Stimulated activated CD4-positive, alpha-beta T cell treated with anti-CD3 and anti-CD28 coated beads, Interleukin-1b, Interleukin-23, amount 100 ng/mL, for 1 hour (primary cell): ENCODE measurements at places on chromosomes 1 and 21.
A peak's percentile ranks its signal among the peaks of the same experiment; 100 is the strongest.

GRCh38 chr1:167104256-167104633 is 10.4 kb downstream of the STYXL2 start:
- DNase-seq, result no peak

GRCh38 chr1:154448331-154448811 is 43.2 kb downstream of the IL6R start:
- DNase-seq, result no peak

DNA sequence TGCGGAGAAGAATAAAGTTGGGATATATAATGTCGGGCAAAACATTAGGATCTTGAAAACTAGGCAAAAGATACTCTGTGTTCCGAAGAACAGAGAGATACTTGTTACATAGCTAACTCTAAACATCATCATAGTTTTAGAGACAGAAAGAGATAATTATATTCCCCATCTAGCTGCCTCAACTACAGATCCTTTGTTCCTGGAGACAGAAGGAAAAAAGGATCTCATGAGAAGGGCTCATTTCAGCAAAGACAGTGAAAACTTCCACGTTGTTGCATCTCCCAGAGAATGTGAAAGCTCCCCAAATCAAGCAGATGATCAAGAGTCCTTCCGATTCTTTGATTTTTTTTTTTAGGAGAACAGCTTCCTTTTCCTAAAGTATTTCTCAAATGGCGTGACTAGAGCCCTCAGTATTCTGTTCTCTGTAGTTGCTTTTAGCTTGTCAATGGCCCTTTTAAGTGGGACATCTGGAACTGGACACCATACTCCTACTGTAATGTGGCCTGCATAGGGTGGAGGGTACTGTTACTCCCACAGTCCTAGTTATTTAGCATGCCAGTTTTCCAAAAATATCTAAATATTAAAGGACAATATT is 1048.2 kb downstream of the TTLL7 start:
- DNase-seq, result no peak

GRCh38 chr1:31723828-31724359 is 20.1 kb upstream of the COL16A1 start:
- no peak for DNase-seq

GRCh38 chr1:51285055-51285454 is 45.3 kb downstream of the TTC39A start:
- DNase-seq, result no peak

DNA sequence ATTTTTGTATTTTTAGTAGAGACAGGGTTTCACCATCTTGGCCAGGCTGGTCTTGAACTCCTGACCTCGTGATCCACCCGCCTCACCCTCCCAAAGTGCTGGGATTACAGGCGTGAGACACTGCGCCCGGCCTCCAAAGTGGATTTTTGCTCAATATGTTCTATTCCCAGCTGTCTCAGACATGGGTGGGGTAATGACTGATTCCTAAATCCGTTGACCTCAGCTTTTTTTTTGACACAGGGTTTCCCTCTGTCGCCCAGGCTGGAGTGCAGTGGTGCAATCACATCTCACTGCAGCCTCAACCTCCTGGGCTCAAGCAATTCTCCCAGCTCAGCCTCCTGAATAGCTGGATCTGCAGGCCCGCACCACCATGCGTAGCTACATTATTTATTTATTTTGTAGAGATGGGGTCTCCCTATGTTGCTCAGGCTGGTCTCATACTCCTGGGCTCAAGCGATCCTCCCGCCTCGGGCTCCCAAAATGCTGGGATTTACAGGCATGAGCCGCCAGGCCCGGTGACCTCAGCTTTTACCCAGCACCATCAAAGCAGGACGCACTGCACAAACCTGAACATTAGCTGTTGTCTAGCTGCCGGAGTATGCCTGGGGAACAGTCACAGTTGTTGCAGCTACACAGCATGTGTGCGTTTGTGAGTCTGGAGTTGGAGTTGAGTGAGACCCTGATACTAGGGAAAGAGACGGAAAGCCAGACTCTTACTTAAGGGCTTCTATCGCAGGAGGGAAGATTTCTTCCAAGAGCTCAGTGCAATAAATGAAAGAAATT is 43.7 kb upstream of the PSEN2 start:
- DNase-seq, result no peak

GRCh38 chr1:224851210-224851847 is 78.1 kb upstream of the DNAH14 start:
- no peak for DNase-seq

DNA sequence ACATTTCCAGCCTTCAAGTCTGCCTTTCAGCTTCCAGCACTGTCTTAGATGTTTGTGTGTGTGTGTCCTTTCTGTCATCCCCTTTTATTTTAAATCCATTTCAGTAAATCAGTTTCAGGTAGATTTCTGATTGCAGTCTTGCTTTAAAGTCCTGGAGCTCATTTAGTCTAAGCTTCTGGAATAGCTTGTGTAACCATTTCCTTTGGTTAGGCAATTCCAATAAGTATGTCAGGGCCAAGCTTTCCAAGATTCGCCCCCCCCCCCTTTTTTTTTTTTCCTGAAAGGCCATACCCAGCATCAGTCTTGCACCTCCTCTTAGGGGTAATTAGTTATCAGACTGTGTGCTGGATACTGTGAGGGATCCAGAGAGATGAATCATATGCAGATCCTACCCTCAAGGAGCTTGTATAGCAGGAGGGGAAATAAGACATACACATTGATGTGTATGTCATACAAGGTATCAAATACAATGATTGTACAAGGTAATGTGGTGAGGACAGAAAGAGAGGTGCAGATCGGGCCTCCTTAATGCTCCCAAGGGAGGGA is 41.3 kb downstream of the NFYC start:
- DNase-seq, result no peak

DNA sequence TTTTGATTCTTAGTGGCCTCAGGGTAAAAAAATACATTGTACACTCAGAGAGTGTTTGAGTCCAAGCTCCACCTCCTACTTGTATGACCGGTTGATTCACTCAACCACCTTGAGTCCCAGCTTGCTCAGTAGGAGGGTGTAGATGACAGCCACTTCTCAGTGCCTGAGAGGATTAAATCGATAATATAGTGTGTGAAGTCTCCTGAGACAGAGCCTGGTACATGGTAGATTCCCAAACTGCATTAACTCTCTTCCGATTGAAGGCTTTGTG is 38.4 kb downstream of the NCMAP start:
- no peak for DNase-seq

- no peak for DNase-seq
These were observed 11.7 kb upstream of the ACTRT2 start for GRCh38 chr1:3009556-3009955.

DNA sequence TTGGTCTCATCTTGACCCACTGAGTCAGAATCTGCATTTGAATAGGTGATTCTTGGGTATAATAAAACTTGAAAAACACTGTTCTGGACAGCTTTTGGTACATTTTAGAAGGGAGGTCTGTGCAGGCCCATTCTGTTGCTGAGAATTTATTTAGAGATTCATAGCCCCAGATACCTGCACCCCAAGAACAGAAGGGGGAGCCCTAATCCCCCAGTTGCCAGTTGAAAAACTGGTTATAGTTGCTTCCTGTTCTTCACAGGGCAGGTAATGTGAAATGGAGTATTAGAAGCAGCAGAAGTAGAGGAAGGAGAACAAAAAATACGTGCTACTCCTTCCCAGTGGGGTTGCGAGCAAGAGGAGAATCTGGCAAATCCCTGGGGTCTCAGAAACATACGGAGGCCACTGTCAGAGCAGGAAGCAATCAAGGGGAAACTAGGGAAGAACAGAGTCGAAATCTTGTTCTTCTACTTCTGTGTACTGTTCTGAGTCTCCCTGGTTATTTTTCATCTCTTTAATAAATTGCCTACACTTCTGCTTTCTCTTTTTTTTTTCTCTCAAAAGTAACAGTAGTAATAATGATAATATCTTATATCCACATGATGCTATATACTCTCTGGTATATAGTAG is 4.6 kb upstream of the CLCA2 start:
- DNase-seq, result no peak

- no peak for DNase-seq
These were observed 45.9 kb downstream of the COQ8A start for GRCh38 chr1:226985839-226986463.

DNA sequence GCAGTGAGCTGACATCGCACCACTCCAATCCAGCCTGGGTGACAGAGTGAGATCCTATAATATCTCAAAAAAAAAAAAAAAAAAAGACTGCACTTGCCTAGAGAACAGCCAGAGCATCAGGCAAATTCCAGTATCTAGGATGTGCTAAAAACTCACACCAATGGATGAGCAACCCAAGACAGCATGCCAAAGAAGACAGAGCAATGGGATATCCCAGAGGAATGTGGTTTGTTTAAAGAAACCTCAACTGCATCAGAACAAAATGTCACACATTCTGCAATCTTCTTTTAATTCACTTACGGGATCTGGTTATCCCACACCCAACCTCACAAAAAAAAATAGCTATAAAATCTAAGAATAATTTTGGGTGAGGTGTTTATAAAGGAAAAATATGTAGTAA is 7.3 kb downstream of the KCNH1 start:
- DNase-seq, result no peak

- DNase-seq, result no peak
These were observed 11.8 kb upstream of the RHBDL2 start for GRCh38 chr1:38953433-38953860.

DNA sequence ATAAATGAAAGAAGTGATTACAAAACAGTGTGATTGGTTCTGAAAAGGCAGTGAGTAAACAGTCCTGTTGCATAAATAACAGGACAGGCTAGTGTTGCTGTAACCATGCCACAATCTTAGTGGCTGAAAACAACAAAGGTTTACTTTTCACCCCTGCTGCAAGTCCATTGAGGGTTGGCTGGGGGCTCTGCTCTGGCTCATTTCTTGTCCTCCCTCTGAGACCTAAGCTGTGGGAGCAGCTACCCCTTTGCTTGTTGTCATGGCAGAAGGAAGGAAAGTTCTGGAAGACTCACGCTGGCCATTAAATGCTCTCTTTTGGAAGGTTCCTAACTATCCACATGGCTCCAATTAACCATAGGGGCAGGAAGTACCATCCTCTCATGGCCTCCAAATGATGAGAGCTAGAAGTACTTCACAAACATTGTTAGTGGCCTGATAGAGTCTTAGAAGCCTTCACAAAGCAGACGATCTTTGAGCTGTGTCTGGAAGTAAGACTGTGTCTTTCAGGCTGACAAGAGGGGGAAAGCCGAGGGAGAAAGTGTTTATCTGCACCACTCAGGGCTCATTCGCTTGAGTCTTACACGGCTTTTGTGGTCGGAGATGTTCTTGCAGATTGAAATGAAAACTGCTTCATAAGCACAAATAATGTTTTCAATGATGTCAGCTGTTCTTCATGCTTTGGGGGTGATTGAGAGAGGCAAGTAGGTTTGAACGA is 11.9 kb downstream of the RCSD1 start:
- no peak for DNase-seq

GRCh38 chr21:27379354-27379753 is 412.5 kb upstream of the ADAMTS5 start:
- no peak for DNase-seq

DNA sequence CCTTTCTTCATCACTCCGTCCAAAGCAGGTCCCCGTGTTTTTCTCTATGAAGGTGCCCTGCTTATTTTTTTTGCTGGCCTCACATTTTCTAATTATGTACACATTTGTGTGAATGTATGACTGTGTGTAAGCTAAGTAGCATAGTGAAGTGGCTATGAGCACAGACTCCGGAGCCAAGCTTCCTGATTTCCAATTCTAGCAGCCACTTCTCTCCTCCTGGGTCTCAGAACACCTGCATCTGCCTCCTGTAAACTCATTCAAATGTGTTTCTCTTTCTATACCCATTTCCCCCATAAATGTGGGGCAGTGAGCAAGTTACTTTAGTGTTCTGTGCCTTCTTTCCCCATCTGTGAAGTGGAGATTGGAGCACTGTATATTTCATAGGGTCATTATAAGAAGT is 2.1 kb downstream of the SLAMF6 start:
- DNase-seq, result no peak

DNA sequence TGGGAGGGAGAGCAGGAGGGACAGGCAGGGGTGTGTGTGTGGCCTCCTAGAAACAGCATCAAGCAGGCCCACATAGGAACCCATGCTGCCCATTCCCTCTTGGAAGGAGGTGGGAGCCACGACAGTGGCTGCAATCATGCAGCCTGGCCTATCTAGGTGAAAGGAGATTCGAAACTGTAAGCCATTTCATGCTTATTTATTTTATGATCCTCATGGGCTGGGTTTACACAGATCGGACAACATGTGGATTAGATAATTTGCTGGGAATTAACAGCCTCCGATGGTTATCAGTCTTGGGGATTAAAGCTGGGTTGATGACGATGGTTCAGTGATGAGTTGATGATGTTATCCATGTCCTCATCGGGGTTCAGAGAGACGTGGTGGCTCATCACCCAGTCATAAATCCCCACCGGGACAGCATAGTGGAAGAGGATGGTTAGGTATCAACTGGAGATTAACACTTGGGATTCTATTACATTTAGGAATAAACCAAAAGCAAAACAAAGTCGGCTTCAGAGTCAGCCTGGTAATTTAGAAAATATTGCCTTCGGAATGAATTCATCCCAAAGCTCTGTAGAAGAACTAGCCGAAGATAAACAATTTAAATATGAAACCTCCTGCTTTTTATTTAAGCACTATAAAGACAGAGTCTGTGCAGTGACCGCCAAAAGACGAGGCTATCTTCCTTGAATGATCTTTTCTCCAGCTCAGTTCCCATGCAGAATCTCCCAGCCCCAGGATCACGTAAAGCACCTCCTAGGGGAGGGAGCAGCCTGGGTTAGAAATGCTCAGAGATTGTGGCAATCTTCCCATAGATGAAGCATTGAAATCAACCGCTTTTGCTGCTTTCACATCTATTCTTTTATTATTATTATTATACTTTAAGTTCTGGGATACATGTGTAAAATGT is 252.8 kb downstream of the FOXD2 start:
- no peak for DNase-seq

DNA sequence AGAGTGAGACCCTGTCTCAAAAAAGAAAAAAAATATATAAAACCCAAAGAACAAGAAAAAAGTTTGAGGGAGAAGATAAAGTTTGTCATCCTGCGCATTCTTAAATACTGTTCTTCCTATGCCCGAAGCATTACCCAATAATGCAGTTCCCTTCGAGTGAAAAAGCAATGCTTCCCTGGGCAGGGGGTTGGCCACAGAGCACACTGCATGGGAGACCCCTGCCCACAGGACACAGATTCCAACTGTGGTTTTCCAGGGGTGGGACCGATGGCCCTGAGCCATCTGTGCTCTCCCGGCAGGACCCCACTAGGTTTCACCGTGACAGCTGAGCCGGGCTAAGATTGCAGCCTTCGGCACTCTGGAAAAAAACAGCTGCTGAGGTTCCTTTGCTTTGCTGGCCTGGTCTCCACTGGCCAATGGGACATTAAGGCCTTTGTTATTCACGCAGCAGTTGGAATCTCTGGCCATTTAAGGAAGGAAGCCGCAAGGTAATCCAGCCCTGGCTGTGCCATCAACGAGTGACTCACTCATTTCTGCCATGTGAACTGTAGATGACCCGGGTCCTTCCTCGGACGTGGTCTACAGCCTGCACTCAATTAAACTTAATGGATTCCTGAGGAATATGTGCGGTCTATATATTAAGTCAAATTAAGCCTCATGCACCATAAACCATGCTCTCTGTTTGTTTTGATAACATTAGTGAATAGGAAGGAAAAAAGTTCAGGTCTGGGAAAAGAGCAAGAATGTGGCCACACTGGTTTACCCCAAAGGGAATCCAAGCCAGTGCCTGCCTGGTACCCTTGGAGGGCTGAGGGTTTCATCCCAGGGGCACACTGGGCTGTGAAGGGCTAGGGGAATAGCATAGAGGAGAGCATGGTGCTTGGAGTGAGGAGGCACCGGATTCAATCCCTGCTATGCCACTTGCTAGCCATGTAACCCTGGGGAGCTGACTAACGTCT is 163.2 kb downstream of the ZBTB18 start:
- DNase-seq, result no peak

GRCh38 chr1:200483491-200484143 is 73.8 kb upstream of the ZNF281 start:
- DNase-seq, result peak; percentile 9
